ENCODE measurements at places on chromosomes 6 and 20.

GRCh38 chr20:4068708-4069107, 53.4 kb upstream of the RNF24 start:
- DNase-seq: no peak

- DNase-seq: no peak
Measured at GRCh38 chr6:72367439-72367838, 254.4 kb upstream of the KCNQ5 start.

GRCh38 chr20:62441987-62442539, 14.7 kb upstream of the RBBP8NL start:
- no peak for DNase-seq

DNA sequence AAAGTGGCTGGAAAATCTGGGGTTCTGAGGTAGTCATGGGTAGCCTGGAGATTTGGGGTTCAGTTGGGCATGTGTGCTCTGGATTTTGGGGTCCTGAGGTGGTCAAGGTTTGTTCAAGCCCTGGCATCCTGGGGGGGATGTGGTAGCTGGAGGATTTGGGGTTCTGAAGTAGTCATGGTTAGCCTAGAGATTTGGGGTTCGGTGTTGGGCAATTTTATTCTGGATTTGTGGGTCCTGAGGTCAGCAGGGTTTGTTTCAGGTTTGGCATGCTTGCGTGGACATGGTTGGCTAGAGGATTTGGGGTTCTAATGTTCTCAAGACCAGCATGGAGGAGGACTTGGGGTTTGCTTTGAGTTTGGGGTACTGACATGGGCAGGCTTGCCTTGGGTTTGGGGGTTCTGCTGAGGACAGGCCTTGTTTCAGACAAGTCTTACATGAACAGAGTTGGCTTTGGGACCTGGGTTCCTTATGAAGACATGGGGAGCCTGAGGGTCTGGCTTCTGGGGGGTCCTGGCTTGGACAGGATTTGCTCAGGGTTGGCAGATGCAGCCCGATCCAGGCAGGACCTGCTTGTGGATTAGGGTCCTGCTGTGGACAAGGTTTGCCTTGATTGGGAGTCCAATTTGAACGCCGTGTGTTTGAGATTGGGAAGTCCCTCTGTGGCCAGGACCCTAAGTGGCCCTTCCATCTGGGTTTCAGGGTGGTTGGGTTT, 906 bp downstream of the ANKRD60 start:
- DNase-seq: no peak

DNA sequence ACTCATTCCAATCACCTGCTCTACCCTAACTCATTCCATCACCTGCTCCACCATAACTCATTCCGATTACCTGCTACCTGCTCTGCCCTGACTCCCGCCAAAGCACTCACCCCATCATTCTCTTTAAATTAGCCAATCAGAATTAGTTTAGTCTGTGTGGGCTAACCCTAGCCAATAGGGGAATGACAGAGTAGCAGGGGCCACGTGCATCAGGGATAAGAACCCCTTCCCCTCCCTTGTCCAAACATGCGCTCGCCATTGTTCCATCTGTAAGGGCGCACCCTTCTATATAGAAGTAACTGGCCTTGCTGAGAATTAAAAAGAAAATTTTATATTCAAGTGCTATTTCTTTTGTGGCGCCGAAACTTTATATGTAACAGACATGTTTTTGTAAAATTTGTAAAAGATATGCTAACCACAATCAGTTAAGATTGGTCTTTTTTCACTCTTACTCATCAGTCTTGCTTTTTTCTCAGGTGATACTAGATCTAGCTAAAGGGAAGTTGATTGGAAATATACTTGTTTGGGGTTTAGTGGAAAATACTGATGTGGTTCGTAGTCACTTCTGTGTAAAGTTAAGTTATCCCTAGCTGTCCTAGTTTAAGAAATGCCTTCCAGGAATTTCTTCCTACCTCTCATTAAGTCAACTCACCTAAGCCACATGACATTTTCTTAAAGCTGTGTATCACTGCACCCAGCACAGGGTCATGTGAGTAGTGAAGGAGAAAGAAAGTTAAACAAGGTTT, 16.5 kb downstream of the RTN4IP1 start:
- DNase-seq: no peak

GRCh38 chr6:32113386-32114352, 4.5 kb upstream of the TNXB start:
- DNase-seq: no peak

DNA sequence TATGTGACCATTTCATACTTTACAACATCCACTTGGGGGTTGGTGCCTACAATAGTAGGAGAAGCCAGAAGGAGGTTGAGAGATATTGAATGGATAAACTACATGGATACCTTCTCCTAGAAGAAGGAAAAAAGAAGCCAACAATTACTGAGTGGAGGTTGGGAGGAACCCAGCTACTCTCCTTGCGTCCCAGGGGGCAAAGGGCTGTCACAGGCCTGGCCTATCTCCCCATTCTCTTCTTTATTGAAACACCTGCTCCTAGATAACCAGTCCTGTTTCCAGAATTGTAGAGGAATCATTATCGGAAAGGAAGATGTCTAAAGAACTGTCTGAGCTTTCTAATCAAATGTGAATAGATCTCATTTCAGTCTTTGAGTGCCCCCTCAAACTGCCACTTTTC, 115.1 kb downstream of the MAP7 start:
- no peak for DNase-seq

GRCh38 chr6:52647199-52647598, 23.7 kb upstream of the TMEM14A start:
- DNase-seq: no peak

GRCh38 chr6:101689156-101689555, 295.6 kb downstream of the GRIK2 start:
- no peak for DNase-seq

DNA sequence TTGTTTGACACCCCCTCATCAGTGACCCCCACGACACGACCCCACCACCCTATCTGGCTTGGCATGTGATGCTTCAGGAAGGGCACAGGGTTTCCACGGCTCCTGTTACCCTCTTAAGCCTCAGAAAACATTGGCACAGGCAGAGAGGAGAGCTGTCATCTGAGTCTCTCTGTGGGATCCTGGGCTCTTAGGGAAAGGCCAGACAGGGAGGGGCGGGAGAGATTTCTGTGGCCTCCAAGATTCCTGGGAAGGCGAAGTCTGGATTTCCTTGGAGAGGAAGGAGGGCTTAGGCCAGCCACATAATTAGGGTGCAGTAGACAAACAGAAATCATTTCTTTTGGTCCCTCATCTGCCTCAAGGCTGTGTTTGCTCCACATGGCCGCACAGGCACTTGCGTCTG, 191.6 kb upstream of the SNX9 start:
- no peak for DNase-seq

GRCh38 chr6:153023977-153024708, 21.6 kb upstream of the MTRF1L start:
- no peak for DNase-seq

DNA sequence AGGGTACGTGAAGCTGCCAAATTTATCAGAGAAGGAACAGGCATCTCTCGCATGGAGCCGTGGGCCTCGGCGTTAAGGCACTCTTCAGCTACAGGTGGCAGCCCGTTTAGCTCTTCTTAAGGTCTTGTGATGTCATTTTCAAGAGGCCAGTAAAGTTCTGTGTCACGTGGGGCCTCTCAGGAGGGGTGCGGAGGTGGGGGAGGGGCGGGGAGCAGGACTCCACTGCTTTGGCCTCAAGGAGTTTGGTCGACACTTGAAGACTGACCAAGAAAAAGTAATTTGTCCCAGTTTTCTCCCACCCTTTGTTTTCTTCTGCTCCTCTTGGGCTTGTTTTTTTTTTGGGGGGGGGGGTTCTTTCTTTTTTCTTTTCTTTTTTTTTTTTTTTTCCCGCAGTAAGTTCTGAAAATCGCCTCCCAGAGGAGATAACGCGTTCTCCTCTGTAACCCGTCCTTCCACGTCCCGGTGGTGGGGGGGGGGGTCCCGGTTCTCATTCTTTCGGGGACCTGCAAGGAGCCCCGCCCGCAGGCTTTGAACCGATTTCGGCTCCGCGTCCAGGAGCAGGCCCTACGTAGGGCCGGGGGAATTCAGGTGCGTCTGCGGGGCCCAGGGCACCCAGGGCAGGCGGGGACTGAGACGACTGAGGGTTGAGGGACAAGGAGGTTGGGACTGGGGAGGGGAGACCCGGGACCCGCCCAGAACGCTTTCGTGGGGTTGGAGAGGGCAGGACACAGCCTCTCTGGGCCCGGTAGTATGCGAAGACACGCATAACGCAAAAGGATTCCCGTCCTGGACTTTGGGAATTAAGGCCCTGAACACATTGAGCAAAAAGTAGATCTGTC, 26.0 kb downstream of the GPX6 start:
- DNase-seq: no peak

DNA sequence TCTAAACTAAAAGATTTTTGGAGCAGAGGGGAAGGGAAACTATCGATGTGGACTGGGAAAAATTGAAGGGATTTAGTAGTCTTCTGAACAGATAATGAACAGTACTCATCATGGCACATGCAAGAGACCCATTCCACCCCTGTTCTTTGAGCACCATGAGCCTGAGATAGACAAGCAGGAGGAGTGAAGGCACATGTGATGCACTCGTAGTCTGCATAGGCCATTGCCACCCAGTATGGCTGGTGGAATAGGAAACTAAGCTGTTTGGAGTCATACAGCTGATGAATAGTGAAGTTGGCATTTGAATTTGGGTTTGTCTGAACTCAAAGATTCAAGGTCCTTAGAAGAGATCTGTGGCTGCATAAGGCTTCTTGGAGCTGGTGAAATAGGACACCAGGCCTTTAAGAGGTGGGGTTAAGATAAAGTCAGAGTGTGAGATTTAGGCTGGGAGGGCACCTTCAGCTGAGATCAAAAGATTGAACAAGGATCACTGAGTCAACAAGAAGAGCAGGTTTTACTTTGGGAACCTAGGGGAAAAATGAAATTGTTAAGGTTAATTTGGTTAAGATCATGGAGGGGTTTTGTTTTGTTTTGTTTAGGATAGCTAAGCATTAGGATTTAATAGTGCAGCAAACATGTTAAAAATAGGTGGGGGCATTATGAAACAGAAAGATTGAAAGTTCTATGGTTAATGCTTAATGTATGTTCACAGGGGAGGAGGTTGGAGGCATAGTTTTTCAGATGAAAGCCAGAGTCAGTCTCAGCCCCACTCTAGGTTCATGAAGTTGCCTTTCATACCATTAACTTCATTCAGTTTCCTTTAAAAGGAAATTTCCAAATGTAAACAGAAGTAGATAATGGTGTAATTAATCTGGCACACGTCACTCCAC, 148.8 kb downstream of the ARID1B start:
- DNase-seq: no peak

DNA sequence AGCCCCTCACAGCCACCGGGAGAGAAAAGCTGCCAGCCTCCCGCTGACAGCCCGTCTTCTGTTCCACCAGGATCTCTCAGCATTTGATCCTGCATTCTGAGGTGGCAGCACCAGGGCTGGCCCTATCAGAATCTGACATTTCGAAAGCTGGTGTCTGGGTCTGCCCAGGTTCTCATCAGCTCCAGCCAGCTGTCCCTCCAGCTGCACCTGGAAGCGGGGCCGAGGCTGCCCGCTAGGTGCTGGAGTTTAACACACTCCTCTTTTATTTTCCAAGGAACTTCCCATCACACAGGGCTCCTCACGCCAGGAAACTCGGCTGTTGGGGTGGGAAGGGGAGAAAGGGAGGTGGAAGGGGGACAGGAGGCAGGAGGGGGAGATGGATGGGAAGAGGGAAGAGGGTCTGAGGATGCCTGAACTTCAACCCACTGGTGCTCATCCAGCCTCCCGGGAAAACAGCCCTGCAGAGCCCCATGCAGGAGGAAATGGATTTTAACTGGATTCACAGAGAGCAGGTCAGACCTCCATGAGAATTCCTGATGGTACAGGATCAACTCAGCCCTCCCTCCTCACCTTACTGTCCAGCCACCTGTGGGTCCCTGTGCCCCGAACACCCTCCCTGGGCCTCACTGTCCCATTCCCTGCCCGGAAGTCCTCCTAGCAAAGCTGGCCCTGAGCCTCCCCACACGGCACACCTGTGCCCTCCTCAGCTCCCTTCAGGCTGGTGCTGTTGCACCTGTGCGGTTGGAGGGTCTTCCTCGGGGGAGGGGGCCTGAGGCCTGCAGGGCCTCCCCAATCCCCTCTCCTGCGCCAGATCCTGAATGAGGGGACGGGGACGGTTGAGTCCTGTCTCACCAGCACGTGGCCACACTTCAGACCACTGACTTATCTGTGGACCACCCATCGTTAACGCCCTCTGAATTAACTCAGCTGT, 3.9 kb upstream of the LSM14B start:
- DNase-seq: no peak

GRCh38 chr6:157980288-157981131, 1.2 kb upstream of the SYNJ2 start:
- no peak for DNase-seq

DNA sequence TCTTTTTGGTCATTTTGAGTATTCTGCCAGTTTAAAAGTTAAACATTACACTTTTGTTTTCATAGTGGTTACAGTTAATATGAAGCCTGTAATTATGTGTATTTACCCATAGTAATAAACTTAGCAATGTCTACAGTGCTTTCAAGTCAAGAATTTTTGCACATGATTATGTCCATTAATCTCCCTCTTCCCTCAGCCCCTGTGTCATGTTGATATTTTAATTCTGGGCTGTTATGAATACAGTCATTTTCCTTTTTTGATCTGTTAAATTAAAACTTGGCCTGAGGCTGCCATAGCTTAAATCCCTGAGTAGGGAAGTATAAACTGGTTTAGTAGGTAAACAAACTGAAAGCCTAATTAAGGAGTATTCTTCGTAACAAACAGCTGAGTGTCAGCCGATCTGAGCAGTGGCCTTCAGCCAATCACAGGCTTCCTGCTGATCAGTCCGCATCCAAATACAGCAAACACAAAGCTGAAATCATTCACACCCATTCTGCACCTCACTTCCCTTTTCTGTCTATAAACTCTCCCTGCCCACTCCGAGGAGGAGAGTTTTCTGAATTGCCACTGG, 9.5 kb upstream of the SFT2D1 start:
- DNase-seq: no peak

GRCh38 chr6:149233056-149233715, 84.3 kb upstream of the TAB2 start:
- DNase-seq: no peak

DNA sequence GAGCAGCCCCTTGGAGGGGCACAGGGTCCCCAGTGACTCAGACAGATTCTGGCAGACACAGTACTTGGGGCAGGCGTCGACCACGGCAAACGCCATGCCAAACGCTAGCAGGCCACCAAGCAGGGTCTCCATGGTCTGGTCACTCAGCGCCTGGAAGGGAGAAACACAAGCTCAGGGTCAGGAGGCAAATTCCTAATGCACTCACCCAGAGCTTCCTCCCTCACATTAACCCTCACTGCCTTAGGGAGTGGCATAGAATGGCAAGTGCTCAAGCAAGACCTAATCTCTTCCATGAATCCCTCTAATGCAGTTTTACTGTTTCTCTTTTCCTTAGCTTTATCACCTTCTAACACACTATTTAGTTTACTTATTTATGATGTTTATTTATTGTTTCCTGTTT, 154.2 kb downstream of the LRFN2 start:
- no peak for DNase-seq

Data from stimulated activated CD8-positive, alpha-beta memory T cell treated with anti-CD3 and anti-CD28 coated beads, Interleukin-4, amount 100 ng/mL, for 1 hour (primary cell).